Fibroblast of lung (primary cell): ENCODE measurements at places on chromosomes 5 and 9. TPM values are rescaled to one million over a fixed set of nuclear protein-coding genes. Genes with fewer than 3 reads are reported as not detected.
A peak's percentile ranks its signal among the peaks of the same experiment; 100 is the strongest.

DNA sequence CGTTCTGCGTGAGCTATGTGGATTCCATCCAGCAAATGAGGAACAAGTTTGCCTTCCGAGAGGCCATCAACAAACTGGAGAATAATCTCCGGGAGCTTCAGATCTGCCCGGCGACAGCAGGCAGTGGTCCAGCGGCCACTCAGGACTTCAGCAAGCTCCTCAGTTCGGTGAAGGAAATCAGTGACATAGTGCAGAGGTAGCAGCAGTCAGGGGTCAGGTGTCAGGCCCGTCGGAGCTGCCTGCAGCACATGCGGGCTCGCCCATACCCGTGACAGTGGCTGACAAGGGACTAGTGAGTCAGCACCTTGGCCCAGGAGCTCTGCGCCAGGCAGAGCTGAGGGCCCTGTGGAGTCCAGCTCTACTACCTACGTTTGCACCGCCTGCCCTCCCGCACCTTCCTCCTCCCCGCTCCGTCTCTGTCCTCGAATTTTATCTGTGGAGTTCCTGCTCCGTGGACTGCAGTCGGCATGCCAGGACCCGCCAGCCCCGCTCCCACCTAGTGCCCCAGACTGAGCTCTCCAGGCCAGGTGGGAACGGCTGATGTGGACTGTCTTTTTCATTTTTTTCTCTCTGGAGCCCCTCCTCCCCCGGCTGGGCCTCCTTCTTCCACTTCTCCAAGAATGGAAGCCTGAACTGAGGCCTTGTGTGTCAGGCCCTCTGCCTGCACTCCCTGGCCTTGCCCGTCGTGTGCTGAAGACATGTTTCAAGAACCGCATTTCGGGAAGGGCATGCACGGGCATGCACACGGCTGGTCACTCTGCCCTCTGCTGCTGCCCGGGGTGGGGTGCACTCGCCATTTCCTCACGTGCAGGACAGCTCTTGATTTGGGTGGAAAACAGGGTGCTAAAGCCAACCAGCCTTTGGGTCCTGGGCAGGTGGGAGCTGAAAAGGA lies 10.9 kb downstream of the QRFP start:
- H3K27me3 ChIP-seq = no peaks in the 10 kb centered on the region
- DNase-seq = no peak
- H3K27ac ChIP-seq = no peak overlapping the region
- H3K36me3 ChIP-seq = peaks cover 49% of the 10 kb centered on the region
- H3K4me3 ChIP-seq = no peak overlapping the region

DNA sequence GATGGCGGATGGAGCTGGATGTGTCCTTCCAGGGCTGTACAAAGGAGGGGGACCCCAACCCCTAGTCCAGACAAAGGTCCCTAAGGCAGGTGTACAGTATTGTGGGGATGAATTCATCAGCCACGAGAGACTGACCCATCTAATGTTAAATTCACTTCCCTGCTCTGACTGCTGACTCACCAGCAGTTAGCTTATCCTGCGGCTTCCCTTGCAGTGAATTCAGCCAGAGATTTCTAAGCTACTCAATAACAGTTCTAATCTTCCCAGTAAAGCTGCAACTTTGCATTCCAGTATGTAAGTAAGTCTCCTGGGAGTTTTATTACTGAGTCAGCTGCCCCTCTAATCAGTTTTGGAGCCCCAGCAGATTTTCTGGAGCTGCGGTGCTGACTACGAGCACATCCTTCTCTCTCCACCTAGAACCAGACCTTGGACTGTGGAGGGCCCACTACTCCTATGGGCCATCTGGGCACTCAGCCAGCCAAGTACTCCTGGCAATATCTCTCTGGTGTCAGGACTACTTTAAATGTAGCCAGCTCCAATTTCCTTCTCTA lies 16.1 kb downstream of the B4GALT1 start:
- DNase-seq = peak; percentile 97
- H3K36me3 ChIP-seq = no peaks in the 10 kb centered on the region
- peaks cover 6% of the 10 kb centered on the region for H3K4me1 ChIP-seq
- H3K27ac ChIP-seq = peak overlapping the region; percentile 46
- no peak overlapping the region for H3K4me3 ChIP-seq

DNA sequence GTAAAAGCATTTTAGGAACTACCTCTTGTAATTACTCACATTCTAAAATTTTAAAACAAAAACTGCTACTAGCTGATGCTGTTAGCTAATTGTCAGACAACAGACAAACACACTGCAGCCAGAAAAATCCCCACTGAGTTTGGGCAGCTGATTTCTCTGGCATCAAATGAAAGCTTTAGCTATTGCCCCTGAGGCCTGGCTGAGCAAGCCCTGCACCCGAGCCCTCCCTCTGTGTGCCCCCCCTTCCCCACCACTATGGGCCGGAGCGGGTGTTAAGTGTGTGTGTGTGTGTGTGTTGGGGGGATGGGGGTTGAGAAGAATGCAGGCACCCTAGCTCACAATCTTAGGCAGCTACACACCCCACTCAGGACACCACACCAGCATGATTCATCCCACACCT lies 2.4 kb downstream of the NEUROG1 start:
- peaks cover 28% of the 10 kb centered on the region for H3K27me3 ChIP-seq
- H3K36me3 ChIP-seq = no peaks in the 10 kb centered on the region
- no peaks in the 10 kb centered on the region for H3K4me1 ChIP-seq
- no peak overlapping the region for H3K4me3 ChIP-seq
- no peak overlapping the region for H3K27ac ChIP-seq
- no peak for DNase-seq

DNA sequence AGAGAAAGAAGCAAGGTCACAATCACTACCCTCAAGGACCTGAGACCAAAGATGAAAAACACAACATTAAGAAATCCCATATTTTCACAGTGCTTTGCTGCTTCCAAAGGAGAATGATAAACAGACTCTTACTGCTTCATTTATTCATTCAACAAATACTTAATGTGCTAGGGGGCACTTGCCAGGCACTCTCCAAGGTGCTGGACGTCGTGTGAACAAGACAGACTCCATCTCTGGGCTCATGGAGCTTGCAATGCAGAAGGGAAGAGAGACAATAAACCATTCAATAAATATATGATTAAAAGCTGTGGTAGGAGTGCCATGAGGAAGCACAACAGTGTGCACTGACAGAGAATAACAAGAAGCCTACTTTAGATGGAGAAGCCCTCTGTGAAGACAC lies 327.7 kb downstream of the CDK5RAP2 start:
- H3K4me3 ChIP-seq = no peak overlapping the region
- DNase-seq = no peak
- H3K27ac ChIP-seq = no peak overlapping the region
- H3K36me3 ChIP-seq = no peaks in the 10 kb centered on the region

GRCh38 chr9:20074291-20074690 lies 285.5 kb upstream of the SLC24A2 start:
- DNase-seq = no peak
- no peak overlapping the region for H3K27ac ChIP-seq
- H3K4me1 ChIP-seq = no peaks in the 10 kb centered on the region
- H3K4me3 ChIP-seq = no peak overlapping the region
- H3K27me3 ChIP-seq = no peaks in the 10 kb centered on the region

- peaks cover 13% of the 10 kb centered on the region for H3K4me1 ChIP-seq
- no peaks in the 10 kb centered on the region for H3K36me3 ChIP-seq
- H3K27ac ChIP-seq = peak overlapping the region; percentile 84
- peaks cover 3% of the 10 kb centered on the region for H3K27me3 ChIP-seq
Observed at GRCh38 chr9:98989036-98990000, 45.6 kb downstream of the COL15A1 start.

GRCh38 chr9:92642564-92642963 lies 27.4 kb downstream of the IPPK start:
- H3K4me1 ChIP-seq = no peaks in the 10 kb centered on the region
- H3K27me3 ChIP-seq = no peaks in the 10 kb centered on the region
- no peak overlapping the region for H3K4me3 ChIP-seq
- no peak overlapping the region for H3K27ac ChIP-seq
- DNase-seq = no peak

GRCh38 chr9:94806307-94806893 lies 79.9 kb downstream of the AOPEP start:
- no peak overlapping the region for H3K4me3 ChIP-seq
- H3K36me3 ChIP-seq = no peaks in the 10 kb centered on the region
- peak; percentile 41 for DNase-seq
- H3K4me1 ChIP-seq = peaks cover 13% of the 10 kb centered on the region
- H3K27ac ChIP-seq = no peak overlapping the region
- no peaks in the 10 kb centered on the region for H3K27me3 ChIP-seq

DNA sequence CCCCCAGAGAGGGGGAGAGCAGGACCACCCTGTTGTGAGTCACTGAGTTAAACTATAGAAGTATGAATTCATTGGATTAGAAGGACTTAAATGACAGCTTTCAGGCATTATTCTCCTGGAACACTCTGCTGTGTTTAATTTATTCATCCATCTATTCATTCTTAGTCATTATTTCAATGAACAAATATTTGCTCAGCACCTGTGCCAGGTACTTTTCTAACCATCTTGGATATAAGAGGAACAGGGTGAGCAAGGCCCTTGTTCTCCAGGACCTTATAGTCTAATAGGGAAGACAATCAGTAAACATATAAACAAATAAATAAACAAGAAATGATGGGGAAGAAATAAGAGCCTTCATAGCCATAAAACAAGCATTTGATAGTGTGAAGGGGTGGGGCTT lies 483.9 kb upstream of the BRINP1 start:
- no peaks in the 10 kb centered on the region for H3K36me3 ChIP-seq
- no peaks in the 10 kb centered on the region for H3K27me3 ChIP-seq
- DNase-seq = no peak
- H3K27ac ChIP-seq = no peak overlapping the region

GRCh38 chr5:4130819-4131218 lies 535.2 kb downstream of the IRX1 start:
- H3K4me1 ChIP-seq = no peaks in the 10 kb centered on the region
- no peaks in the 10 kb centered on the region for H3K27me3 ChIP-seq
- no peaks in the 10 kb centered on the region for H3K36me3 ChIP-seq
- no peak overlapping the region for H3K27ac ChIP-seq
- no peak overlapping the region for H3K4me3 ChIP-seq

DNA sequence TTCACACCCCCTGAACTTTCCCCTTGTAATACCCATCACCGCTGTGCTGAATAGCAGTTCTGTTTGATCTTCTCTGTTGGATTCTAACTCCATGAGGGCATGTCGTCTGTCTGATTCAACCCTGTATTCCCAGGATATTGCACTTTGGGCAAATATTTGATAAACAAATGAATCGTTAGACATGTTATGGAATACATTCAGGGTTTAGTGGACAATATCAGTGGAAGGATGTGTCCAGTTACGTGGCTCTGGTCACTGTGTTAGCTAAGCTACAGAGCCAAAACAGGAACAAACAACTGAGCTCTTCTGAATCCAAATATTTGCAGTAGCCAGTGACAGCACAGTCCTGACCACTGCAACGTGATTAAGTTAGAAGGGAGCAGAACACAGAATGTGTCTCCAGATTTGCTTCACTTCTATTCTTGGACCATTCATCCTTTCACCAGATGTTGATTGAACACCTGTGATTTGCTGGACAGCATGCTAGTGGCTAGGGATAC lies 13.2 kb downstream of the ANGPTL2 start:
- H3K4me3 ChIP-seq = no peak overlapping the region
- no peak overlapping the region for H3K27ac ChIP-seq
- peaks cover 20% of the 10 kb centered on the region for H3K36me3 ChIP-seq
- H3K27me3 ChIP-seq = no peaks in the 10 kb centered on the region
- H3K4me1 ChIP-seq = peaks cover 4% of the 10 kb centered on the region

DNA sequence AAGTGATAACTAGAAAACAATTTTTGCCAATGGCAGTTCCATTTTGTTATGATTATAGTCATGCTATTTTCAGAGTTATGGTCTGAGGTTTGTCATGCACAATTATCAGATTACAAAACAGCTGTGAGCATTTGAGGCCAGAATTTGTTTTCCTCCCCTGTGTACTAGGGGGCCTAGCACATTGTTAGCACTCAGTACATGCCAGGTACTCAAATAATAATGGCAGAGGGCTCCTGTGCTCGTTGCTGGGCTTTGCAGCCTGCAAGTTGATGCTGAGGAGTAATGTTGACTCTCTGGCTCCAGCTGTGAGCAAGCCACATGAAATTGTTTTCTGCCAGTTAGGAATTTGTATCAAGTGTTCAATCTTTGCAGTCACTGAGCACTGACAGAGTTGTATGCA lies 6.9 kb downstream of the DNAI1 start:
- no peak overlapping the region for H3K4me3 ChIP-seq
- H3K27ac ChIP-seq = no peak overlapping the region
- no peaks in the 10 kb centered on the region for H3K36me3 ChIP-seq
- H3K27me3 ChIP-seq = peaks cover 12% of the 10 kb centered on the region
- no peaks in the 10 kb centered on the region for H3K4me1 ChIP-seq
- DNase-seq = no peak

FOXD4L6 gene
- total RNA-seq = not detected in 2 replicates

FYB1 gene
- total RNA-seq = under 0.01 TPM in 1 of 2 replicates, not detected in the other

TMEM215 gene
- not detected in 2 replicates for total RNA-seq

GNA14 gene
- total RNA-seq = 0.26 and 0.50 TPM in 2 replicates

DIRAS2 gene
- 0.26 and 0.66 TPM in 2 replicates for total RNA-seq
